ENCODE measurements at places on chromosomes 4 and X.

DNA sequence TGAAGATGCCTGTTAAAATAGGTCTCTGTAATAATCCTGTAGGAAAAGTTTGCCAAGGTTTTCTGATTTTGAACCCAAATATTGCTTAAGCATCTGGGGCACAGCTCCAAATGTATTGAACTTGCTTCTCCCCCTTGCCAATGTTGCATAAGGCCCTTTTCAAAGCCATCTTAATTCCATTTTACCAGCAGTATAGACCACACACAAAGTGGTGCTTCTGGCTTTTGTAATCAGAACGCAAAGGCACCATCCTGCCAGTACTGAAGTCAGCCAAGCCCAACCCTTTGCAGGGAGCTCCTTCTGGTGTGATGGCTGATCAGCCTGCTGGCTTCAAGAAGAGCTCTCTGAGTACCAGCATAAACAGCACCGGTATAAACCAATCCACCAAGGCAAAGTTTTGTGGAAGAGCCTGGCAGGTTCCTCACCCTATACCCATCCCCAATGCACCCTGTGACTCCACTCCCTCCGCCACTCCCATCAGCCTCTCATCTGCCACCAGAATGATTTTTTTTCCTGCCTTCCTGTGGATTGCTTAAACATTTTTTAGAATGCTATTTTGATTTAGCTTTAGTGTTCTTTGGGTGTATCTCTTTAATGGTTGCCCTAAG is 39.2 kb upstream of the USP9X start:
- no peak for DNase-seq

DNA sequence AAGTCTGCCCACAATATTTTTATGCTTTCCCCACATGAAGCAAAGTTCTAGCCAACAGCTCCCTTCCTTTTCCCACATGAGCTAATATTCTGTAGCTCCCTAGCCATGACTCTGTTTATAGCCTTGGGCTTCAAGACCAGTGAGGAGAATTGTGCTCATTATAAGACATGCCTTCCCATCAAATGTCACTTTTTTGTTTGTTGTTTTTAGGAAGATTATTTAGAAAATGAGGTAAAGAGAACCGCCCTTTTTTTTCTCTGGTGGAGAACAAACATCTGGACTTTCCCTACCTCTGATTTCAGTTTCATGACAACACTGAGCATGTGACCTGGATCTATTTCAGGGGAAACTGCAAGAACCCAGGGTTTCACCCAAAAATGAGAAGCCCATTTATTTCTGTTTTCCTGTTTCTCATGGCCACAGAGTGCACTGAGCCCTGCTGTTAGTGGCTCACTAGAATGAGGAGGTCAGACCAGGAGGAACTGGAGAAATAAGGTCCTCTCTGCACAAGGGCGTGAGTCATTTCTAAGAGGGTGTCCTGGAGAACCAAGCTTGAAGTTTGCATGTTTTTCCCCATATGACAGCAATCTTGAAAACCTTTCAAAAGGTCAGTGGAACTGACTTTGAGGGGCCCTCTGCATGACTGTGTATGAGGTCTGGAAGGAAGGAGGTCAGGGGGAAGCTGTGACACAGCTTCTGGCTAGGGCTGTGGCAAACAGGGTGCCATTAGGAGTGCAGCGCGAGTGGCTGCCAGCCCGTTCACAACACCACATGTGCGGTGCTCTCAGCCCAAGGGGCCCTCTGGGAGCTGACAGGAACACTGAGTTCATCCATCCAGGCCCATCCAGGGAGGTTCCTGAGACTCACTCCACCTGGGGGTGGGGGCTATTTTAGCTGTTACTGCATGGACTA is 55.2 kb downstream of the CHST7 start:
- DNase-seq: no peak

DNA sequence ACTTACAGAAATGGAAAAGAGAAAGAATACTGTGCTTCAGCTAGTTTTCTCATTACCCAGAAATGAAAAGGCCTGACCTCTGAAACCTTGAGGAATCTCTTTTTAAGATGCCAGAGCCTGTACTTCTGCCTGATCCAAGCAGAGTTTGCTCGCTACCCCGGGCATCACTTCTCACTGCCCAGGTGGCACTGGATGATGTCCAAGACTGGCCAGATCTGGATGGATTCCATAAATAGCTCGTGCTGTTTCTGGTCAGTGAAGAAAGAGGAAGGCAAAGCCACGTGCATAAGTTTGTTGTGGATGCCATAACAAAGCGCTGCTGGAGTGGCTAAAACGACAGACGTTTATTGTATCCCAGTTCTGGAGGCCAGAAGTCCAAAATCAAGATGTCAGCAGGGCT is 133.5 kb downstream of the TBL1X start:
- no peak for DNase-seq

- DNase-seq: no peak
These were observed 813.1 kb upstream of the HTR2C start for GRCh38 chrX:113770806-113771205.

DNA sequence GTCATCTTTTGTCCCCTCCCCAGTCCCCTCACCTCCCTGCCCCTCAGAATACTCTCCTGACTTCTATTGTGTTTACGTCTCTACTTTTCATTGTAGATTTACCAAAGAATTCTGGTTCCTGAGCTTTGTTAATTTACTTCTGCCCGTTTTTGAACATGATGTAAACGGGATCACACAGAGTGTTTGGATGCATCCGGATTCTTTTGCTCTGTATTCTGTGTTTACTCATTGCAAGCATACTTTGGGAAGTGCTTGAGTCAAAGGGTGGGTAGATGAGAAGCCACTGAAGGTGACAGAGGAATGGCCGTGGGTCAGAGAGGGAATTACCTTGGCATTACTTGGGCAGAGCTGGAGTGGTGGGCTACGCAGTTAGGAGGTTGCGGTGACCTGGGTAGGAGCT is 18.0 kb downstream of the CLCN4 start:
- DNase-seq: no peak

GRCh38 chr4:188282471-188283232 is 143.4 kb downstream of the TRIML1 start:
- DNase-seq: no peak

- DNase-seq: no peak
These were observed 99.0 kb upstream of the OTUD4 start for GRCh38 chr4:145279122-145279960.

- no peak for DNase-seq
These were observed 181.4 kb upstream of the UGT8 start for GRCh38 chr4:114417214-114417613.

DNA sequence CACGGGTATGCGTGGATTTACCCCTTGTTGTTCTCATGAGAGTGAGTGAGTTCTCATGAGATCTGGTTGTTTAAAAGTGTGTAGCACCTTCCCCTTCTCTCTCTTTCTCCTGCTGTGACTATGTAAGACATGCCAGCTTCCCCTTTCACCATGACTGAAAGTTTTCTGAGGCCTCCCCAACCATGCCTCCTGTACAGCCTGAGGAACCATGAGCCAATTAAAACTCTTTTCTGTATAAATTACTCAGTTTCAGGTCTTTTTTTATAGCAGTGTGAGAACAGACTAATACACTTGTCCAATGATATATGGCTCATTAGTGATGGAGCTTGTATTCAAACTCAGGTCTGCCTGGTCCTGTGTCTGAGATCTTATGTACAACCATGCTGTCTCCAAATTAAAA is 28.5 kb upstream of the RTL3 start:
- DNase-seq: no peak

DNA sequence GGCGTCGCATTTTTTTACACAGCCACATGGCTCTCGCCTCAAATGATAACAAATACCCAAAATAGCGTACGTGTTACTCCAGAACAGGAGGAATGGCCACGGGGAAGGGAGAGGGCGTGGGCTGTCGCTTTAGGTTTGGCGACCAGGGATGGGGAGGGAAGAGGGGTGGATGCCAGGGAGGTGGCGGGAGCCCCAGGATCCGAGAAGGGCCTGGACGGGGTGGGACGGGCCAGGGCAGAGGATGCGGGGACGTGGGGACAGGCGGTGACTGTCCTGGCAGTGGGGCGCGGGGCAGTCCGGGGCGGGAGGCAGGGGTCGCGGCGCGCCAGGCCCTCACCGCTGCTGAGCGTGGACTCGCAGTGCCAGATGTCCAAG is 631 bp downstream of the TMEM47 start:
- DNase-seq: no peak

- no peak for DNase-seq
These were observed 1.7 kb upstream of the PRRG1 start for GRCh38 chrX:37347420-37347819.

DNA sequence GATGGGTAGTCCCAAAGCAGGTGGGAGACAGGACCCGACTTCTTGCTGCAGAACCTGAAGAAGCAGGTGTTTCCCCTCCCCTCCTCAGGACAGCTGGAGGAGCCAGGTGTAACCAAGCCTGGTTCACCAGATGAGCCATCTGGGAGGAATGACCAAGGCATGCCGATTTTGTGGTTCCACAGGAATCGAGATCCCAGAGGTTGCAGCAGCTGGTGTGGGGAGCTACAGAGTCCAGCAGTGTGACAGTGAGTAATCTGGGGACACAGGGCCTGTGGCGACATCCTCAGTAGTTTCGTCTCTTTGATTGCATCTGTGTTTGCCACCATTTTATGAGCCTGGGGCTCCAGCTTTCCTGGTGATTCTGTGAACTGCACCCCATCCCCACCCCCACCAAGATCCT is 2.6 kb upstream of the NDP start:
- no peak for DNase-seq

DNA sequence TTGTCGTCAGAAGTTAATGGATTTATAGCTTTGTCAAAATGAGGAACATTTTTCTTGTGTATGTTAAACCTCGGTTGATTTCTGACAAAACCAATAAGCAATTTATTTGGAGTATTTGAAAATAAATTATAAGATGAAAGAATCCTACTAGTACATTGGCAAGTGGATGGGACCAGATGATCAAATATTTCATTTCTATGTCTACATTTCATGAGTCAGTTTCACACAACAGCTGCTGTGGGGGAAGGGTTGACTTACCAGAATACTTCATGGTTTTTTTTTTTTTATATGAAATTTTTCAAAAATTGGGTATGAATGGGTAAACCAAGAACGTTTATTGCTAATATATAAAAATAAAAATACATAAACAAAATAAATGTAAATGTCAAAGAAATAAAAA is 39.4 kb downstream of the RAPGEF2 start:
- no peak for DNase-seq

GRCh38 chr4:77617203-77617602 is 11.6 kb downstream of the CXCL13 start:
- DNase-seq: no peak
